ENCODE measurements at places on chromosomes 11 and 22. TPM values are rescaled to one million over a fixed set of nuclear protein-coding genes. Genes with fewer than 3 reads are reported as not detected.

- DNase-seq = peak; percentile 67
These were observed at the start of gene RIC3 for GRCh38 chr11:8168485-8169257. TSS of gene RIC3 (minus strand) at chr11:8169025. CDS start at chr11:8168989, 36 bp downstream.

The CHST1 gene
- total RNA-seq = 3.1 TPM

DNA sequence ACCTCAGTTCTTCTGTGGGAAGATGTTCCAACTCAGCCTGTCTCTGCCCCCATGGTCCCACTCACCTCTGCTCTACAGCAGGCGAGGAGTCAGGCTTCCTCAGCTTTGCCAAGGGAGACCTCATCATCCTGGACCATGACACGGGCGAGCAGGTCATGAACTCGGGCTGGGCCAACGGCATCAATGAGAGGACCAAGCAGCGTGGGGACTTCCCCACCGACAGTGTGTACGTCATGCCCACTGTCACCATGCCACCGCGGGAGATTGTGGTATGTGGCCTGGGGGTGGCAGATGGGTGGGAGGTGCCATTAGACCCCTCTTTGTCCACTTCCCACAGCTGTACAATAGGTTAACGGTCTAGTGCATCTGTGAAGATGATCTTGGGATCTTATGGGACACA lies 73.3 kb downstream of the MYO7A start:
- DNase-seq = no peak

GRCh38 chr22:20009582-20010306 lies 6.9 kb downstream of the ARVCF start:
- DNase-seq = peak; percentile 23

The ACRV1 gene
- not detected for total RNA-seq

Data from Right ventricle myocardium superior (tissue), 1 donor.